ENCODE measurements at places on chromosomes 5 and 9. TPM values are rescaled to one million over a fixed set of nuclear protein-coding genes. Genes with fewer than 3 reads are reported as not detected.

DNA sequence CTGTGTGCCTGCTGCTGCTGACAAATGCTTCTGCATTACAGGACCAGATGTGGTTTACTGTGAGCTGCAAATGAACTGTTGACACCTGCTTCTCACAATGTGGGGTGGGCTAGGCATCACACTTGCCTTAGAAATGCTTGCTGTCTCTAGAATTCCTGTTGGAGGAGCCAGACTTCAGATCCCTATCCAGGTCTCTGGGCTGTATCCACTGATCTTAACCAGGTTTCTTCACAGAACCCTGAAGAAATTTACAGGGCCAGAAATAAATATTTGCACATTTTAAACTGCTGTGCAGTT, 255.4 kb downstream of the FAM114A2 start:
- no peak for DNase-seq

GRCh38 chr5:74885170-74885569, 19.0 kb upstream of the FAM169A start:
- DNase-seq: no peak

DNA sequence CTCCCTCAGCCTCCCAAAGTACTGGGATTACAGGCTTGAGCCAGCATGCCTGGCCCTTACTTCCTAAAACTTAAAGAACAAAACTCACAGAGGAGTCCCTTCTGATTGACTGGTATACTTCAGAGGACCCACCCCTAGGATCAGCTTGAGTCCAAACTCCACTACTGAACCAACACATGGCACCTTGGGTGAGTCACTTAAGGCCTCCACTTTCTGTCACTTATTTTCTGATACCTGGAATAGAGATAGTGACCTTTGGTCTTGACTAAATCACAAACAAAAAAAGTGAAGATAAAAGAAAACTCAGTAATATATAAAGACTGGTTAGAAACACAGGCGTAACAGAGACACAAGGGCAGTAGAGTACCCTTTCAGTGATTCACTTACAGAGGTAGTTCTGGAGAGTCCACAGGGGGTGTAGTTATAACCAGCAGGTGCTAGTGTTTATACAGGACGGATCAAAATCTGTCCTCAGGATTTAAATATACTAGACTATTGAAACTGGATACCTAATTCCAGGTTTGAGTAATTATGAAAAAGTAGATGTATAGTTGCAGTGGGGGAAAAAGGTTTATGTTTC, 274.3 kb upstream of the ANKRD55 start:
- no peak for DNase-seq

Gene ANKRD34B
- polyA plus RNA-seq: not detected

Gene SPINK7
- polyA plus RNA-seq: not detected

GRCh38 chr5:13987843-13988464, 43.5 kb upstream of the DNAH5 start:
- peak; percentile 75 for DNase-seq

Gene SUSD3
- 0.17 TPM for polyA plus RNA-seq

Gene PDE8B
- 0.18 TPM for polyA plus RNA-seq

DNA sequence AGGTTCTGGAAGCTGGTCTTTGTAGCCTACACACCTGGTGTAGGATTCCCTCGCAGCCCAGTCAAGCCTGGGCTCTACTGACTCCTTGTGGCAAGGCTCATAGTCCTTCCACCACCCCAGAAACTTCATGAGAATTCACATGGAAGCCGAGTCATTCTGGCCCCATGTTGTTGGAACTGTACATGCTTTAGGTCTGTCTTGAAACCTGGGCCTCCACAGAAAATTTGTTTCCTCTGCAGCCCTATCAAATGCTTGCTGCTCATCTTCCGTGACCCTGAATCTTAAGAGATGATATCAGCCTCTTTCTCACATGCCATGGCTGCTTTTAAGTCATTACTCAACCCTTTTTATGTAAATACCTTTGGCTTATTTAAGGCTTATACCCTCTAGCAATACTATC, 113.4 kb upstream of the GRHPR start:
- DNase-seq: no peak

GRCh38 chr9:86178503-86178902, 79.1 kb upstream of the GOLM1 start:
- DNase-seq: no peak

GRCh38 chr5:142421621-142422397, 97.0 kb upstream of the SPRY4 start:
- no peak for DNase-seq

Measured in fibroblast of lung (primary cell).